ENCODE measurements at places on chromosomes 4 and X.
A peak's percentile ranks its signal among the peaks of the same experiment; 100 is the strongest.

DNA sequence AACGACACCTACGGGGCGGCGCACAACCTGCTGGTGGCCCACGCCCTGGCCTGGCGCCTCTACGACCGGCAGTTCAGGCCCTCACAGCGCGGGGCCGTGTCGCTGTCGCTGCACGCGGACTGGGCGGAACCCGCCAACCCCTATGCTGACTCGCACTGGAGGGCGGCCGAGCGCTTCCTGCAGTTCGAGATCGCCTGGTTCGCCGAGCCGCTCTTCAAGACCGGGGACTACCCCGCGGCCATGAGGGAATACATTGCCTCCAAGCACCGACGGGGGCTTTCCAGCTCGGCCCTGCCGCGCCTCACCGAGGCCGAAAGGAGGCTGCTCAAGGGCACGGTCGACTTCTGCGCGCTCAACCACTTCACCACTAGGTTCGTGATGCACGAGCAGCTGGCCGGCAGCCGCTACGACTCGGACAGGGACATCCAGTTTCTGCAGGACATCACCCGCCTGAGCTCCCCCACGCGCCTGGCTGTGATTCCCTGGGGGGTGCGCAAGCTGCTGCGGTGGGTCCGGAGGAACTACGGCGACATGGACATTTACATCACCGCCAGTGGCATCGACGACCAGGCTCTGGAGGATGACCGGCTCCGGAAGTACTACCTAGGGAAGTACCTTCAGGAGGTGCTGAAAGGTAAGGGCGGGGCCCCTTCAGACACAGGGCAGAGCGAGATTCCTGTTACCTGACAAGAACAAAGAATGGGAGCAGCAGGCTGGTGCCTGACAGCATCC is 11.7 kb downstream of the RPL9 start:
- peak; percentile 50 for DNase-seq

DNA sequence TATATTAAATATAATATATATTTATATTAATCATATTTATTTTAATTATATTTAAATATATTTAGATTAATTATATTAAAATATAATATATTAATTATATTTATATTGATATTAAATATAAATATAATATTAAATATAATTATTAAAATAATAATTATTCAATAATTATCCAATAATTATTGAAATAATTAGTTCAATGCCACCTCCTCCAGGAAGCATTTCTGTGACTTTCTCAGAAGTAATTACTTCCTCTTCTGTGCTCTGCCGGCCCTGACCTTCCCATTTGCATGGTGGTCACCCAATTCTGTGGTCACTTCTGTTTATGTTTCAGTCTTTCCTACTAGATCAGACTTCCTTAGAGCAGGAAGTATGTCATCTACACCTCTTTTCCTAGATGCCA is 45.8 kb downstream of the EVC2 start:
- no peak for DNase-seq

GRCh38 chrX:23631136-23631535 is 36.2 kb upstream of the PRDX4 start:
- DNase-seq, result no peak

GRCh38 chrX:107565015-107565414 is 63.3 kb upstream of the PRPS1 start:
- peak; percentile 27 for DNase-seq

DNA sequence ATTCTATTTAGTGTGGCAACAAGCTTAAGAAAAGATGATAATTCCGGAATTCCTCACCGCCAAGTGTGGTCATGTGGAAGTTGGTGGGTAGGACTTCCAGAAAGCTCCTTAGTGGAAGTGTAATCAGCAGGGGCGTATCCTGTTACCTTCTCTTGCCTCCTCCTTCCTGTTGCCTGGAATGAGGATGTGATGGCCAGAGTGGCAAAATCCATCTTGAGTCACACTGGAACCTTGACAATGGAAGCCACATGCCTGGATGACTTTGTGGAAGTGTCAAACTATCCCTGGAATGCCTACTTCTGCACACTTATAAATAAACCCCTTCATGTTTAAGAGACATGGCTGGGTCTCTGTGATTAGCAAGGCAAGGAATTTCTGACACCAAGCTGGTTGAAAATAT is 191.0 kb downstream of the PRDM5 start:
- DNase-seq, result peak; percentile 63

DNA sequence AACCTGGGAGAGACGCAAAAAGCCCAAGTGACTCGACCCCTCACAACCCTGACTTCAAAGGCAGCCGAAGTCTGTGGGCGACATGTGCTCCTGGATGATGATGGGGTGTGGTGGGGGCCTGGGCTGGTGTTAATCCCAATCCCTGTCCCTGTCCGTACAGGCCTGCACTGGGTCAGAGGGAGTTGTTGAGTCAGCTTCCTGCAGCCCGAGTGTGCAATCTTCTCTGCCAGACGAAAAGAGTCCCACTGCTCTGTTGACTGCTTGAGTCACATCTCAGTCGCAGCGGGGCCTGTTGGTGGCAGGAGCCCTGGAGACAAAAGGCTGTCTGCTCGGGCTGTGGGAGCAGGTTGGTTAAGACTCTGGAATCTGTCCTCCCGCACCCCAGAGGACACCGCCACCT is 10.3 kb downstream of the FAM3A start:
- peak; percentile 53 for DNase-seq

All from AG08395 (cell line).